ENCODE measurements at places on chromosomes 3 and 15.

- peak; percentile 69 for DNase-seq
Observed at GRCh38 chr3:54756330-54756731, 171.5 kb downstream of the LRTM1 start.

GRCh38 chr3:189720736-189721417 is 89.7 kb downstream of the TP63 start:
- DNase-seq, result no peak

DNA sequence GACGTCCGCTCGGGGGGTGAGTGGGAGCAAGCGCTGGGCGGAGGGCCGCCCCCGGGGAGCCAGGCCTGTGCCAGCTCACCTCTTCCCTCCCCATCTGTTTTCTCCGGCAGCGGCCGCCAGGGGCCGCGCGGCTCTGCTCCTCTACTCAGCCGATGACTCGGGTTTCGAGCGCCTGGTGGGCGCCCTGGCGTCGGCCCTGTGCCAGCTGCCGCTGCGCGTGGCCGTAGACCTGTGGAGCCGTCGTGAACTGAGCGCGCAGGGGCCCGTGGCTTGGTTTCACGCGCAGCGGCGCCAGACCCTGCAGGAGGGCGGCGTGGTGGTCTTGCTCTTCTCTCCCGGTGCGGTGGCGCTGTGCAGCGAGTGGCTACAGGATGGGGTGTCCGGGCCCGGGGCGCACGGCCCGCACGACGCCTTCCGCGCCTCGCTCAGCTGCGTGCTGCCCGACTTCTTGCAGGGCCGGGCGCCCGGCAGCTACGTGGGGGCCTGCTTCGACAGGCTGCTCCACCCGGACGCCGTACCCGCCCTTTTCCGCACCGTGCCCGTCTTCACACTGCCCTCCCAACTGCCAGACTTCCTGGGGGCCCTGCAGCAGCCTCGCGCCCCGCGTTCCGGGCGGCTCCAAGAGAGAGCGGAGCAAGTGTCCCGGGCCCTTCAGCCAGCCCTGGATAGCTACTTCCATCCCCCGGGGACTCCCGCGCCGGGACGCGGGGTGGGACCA is 632 bp upstream of the CRELD1 start:
- peak; percentile 80 for DNase-seq

DNA sequence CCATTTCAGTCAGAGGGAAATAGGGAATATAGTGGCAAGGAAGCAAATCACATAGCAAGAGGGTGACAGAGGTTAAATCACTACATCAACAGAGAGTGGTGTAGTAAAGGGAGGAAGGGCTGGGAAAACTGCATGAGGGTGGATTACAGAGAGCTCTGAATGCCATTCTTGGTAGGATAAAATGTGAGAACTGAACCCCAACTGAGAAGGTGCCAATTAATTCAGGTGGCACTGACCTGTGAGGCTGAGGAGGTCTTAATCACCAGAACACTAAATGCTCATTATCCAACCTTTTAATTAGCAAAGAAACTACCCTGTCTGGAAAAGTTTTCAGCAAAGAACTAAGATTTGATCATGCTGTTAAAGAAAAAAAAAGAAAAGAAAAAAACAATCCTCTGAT is 202.7 kb downstream of the LRRN1 start:
- no peak for DNase-seq

DNA sequence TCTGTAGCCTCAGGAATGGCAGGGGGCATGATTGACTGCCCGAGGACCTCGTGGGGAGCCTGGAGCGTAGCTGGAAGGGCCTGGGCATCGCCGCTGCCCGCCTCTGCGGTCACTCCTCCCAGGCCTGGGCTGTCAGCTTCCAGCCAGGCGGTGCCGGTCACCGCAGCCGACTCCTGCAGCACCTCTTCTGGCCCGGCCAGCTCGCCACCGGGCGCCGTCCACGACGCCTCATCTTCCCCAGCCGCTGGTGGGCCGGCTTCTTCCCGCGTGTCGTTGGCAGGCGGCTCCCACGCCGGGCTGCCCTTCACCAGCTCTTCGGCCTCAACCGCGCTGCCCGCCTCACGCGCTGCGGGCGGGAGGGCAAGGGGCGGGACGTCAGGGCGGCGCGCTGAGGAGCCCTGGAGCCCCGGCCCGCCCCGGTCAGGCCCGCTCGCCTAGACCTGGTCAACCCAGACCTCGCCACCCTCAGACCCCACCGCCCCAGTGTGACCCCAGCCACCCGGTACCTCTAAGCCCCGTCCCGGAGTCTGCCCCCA is 1.0 kb downstream of the CSPG5 start:
- no peak for DNase-seq

DNA sequence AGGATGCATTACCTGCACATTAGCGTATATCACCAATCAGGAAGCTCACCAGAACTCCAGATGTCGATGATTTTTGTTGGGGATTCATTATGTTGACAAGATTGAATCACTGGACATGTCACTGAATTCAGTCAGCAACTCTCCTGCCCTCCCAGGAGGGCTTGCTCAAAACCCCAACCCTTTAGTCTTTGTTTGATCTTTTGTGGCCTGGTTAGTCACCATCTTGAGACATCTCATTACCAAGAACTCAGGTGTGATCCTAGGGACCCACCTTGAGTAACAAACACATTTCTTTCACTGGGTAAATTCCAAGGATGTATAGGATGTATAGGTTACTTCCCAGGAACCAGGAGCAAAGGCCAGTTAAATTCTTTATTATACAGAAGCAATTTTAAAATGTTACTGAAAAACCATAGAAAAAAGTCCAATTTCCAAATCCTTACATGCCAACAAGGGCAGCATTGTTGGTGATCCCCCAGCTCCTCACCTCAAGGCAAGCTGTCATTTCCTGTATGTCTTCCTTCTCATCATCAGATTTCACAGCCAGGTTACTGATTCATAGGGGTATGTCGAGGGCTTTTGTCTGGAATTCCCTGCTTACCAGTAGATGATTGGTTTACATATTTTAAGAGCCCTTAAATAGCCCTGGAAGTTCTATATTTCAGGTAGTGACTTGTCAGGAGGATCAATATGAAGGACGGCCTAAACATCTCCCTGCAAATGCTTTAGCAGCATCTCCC is 11.7 kb downstream of the SNRPN start:
- no peak for DNase-seq

DNA sequence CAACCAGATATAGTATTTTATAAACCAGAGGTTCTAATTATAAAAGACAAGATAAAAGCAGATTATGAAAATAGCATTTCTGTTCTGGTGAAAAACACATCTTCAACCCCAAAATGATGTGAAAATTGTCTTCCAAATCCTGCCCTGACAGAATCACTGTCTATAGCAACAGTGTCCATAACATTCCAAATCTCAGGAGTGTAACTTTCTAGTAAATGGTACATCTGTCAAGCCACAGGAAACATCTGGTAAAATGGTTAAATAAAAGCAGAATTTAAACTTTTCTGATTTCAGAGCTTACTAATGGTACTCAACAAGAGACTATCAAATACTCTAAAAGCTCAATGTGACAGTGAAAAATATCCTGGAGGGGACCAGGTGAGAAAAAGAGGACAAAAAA is 60.5 kb downstream of the VGLL4 start:
- DNase-seq, result no peak

DNA sequence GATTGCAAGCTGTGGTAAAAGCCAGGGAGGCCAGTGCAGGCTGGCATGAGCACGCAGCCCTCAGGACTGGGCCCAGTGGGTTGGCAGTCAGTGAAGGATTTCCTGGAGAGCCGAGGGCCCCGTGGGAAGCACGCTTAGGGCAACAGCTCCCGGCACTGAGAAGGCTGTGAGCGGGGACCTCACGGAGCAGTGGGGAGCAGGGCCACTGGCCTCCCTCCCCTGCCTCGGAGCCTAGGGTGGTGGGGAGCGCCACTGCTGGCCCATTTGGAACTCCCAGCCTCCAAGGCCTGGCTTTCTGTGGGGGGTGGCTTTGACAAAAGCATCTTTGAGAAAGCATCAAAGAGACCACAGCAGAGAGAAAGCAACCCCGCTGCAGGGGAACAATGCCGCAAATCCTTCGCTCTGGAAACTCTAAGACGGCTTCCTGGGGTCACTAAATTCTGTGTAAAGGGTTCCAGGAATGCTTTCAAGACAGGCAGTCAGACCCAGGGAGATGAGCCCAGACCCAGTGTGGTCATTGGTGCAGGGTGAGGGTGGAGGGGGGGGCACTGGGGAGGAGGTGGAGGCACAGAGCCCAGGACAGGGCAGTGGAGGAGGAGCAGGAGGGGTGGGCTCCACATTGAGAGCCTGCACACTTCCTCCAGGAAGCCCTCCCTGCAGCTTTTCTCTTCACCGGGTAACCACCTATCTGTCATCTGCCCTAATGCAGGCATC is 9.5 kb upstream of the APBA2 start:
- no peak for DNase-seq

GRCh38 chr3:151421938-151422337 is 37.4 kb upstream of the P2RY12 start:
- DNase-seq, result no peak

- peak; percentile 62 for DNase-seq
Observed at GRCh38 chr15:66730168-66731021, 28.4 kb downstream of the SMAD6 start.

DNA sequence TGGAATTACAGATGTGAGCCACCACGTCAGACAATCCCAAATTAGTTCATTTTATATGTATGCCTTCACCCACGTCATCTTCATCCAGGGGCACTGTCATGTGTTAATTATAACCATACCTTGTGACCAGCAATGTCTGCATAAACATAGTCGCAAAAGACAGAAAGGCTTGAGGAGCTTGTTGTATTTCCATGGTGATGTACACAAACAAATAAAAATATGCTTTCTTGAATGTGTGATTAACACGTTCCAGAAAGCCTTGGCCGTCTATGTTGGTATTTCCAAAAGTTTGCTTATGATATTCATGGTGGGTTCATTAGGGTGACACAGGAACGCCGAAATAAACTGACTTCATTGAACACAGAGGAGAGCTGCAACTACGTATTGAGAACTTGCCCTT is 524.7 kb upstream of the ZNF717 start:
- no peak for DNase-seq

GRCh38 chr3:76756577-76756976 is 283.3 kb upstream of the ROBO2 start:
- DNase-seq, result no peak

GRCh38 chr3:181952221-181952620 is 240.5 kb downstream of the SOX2 start:
- DNase-seq, result peak; percentile 50
